Activated CD4-positive, alpha-beta memory T cell treated with anti-CD3 and anti-CD28 coated beads for 36 hours (primary cell): ENCODE measurements at places on chromosomes 12 and 14. TPM values are rescaled to one million over a fixed set of nuclear protein-coding genes. Genes with fewer than 3 reads are reported as not detected.
A peak's percentile ranks its signal among the peaks of the same experiment; 100 is the strongest.

Gene CRADD
- 10.4 TPM for total RNA-seq

Gene KRT6A
- not detected for total RNA-seq

Gene CLEC2B
- total RNA-seq, result 13.7 TPM

Gene GAS2L3
- total RNA-seq, result 3.6 TPM

Gene TAS2R31
- 1.1 TPM for total RNA-seq

GRCh38 chr12:105993766-105994555 lies 144.8 kb downstream of the NUAK1 start:
- H3K4me1 ChIP-seq, result no peaks in the 10 kb centered on the region
- DNase-seq, result no peak
- no peaks in the 10 kb centered on the region for H3K36me3 ChIP-seq
- no peak overlapping the region for H3K4me3 ChIP-seq

GRCh38 chr12:99984271-99985128 lies at the start of gene ANKS1B:
ANKS1B (minus strand) TSS chr12:99984936; CDS start chr12:99984237, 699 bp downstream.
- peak within 1 kb of the TSS; percentile 52 for H3K4me3 ChIP-seq
- no peak within 1 kb of the TSS for H3K27ac ChIP-seq
- peaks cover 7% of the 10 kb centered on the region for H3K4me1 ChIP-seq
- H3K36me3 ChIP-seq, result no peaks in the 10 kb centered on the region
- peaks cover 42% of the 10 kb centered on the region for H3K27me3 ChIP-seq
- peak; percentile 31 for DNase-seq

GRCh38 chr14:63504648-63505047 lies 38.5 kb downstream of the PPP2R5E start:
- no peaks in the 10 kb centered on the region for H3K27me3 ChIP-seq
- peaks cover 5% of the 10 kb centered on the region for H3K36me3 ChIP-seq
- DNase-seq, result no peak

DNA sequence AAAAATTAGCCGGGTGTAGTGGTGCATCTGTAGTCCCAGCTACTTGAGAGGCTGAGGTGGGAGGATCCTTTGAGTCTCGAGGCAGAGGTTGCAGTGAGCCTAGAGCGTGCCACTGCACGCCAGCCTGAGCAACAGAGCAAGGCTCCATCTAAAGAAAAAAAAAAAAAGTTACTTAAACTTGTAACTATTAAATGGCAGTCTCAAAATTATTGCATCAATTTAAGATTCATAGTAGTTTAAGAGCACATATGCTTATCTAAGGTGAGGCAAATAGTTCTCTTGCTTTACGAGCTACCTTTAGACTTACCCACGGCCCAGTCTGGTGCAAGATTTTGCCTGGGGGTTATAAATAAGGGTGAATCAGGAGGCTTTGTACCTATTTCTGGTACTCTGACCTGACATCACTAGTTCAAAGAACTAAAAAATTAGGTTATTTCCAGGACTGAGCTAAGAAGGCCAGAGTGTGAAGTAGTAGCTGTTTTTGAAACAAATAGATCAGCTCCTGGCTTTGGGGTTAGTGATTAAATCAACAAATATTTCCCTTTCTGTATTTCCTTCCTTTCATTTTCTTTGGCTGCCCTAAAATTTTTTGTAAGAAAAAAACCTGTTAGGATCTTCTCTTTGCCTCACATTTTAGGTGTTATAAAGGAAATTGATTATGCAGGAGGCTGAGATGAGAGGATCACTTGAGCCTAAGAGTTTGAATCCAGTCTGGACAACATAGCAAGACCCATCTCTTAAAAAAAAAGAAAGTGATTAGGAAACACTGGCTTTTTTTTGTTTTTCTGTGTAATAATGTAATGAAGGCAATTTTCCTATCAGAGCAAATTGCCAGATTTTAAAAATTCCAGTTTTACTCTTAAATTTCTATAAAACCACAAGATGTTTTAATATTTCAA lies 3.6 kb downstream of the MGAT2 start:
- peak overlapping the region; percentile 86 for H3K27ac ChIP-seq
- H3K4me3 ChIP-seq, result peak overlapping the region; percentile 96
- H3K4me1 ChIP-seq, result peaks cover 41% of the 10 kb centered on the region
- peaks cover 40% of the 10 kb centered on the region for H3K36me3 ChIP-seq
- no peaks in the 10 kb centered on the region for H3K27me3 ChIP-seq

GRCh38 chr12:12890543-12891079 lies 751 bp upstream of the GPRC5A start:
- peaks cover 41% of the 10 kb centered on the region for H3K27me3 ChIP-seq
- H3K4me3 ChIP-seq, result peak overlapping the region; percentile 68
- no peaks in the 10 kb centered on the region for H3K36me3 ChIP-seq
- peaks cover 10% of the 10 kb centered on the region for H3K4me1 ChIP-seq
- no peak overlapping the region for H3K27ac ChIP-seq

DNA sequence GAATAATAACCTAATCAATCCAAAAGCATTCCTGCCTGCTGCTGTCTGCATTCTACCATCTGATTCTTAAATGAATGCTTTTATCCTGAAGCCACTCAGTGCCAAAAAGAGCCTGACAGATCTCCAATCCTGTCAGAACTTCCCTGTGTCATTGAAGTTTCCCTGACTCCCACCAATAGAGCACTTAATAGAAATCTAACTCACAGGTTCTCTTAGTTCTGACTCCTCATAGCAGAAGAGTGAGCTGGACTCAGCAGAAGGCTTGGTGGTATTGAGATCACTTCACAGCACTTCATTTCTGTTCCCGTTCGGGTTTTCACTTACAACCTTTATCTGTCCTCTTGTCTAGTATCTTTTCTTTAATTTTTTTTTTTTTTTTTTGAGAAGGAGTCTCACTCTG lies 102.6 kb downstream of the OTOGL start:
- no peak for DNase-seq
- no peak overlapping the region for H3K4me3 ChIP-seq
- H3K36me3 ChIP-seq, result no peaks in the 10 kb centered on the region
- H3K27me3 ChIP-seq, result peaks cover 11% of the 10 kb centered on the region
- no peaks in the 10 kb centered on the region for H3K4me1 ChIP-seq

GRCh38 chr12:58408516-58408915 lies 467.1 kb downstream of the ATP23 start:
- no peak overlapping the region for H3K27ac ChIP-seq
- no peaks in the 10 kb centered on the region for H3K36me3 ChIP-seq
- no peak for DNase-seq
- H3K27me3 ChIP-seq, result peaks cover 3% of the 10 kb centered on the region
- no peak overlapping the region for H3K4me3 ChIP-seq
- no peaks in the 10 kb centered on the region for H3K4me1 ChIP-seq

DNA sequence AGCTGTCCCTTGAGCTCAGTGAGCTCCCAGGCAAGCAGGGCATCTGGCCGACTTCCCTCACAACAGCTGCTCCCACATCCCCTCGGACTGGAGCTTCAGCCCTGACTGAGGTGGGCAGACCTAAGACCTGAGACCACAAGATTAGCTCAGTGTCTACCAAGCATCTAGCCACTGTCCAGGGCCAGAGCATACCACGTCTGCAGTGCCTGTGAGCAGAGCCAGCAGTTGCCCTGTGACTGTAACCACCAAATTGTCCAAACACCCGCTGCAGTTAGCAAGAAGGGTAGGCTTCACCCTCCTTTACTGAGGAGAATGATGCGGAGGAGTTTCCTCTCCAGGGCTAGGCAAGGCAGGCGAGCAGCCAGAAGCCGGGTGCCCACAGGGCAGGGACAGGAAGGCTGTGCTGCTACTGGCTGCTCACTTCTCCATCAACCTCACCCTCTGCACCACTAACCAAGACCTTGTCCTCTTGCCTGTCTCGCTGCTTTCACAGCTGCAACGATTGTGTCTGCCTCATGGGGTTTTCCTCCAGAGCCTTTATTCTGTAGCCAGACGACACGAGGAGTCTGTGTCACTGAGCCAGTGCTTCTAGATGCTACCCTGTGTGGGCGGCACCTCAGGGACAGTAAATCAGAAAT lies 53.9 kb downstream of the ANAPC7 start:
- no peaks in the 10 kb centered on the region for H3K27me3 ChIP-seq
- peaks cover 42% of the 10 kb centered on the region for H3K36me3 ChIP-seq
- H3K4me3 ChIP-seq, result no peak overlapping the region

GRCh38 chr12:16588812-16589211 lies 17.1 kb downstream of the LMO3 start:
- H3K4me1 ChIP-seq, result no peaks in the 10 kb centered on the region
- no peak overlapping the region for H3K4me3 ChIP-seq
- no peaks in the 10 kb centered on the region for H3K27me3 ChIP-seq
- no peak for DNase-seq

GRCh38 chr14:53399057-53399456 lies 245.9 kb upstream of the DDHD1 start:
- DNase-seq, result no peak
- peaks cover 3% of the 10 kb centered on the region for H3K36me3 ChIP-seq
- no peaks in the 10 kb centered on the region for H3K4me1 ChIP-seq
- H3K27me3 ChIP-seq, result no peaks in the 10 kb centered on the region
- no peak overlapping the region for H3K4me3 ChIP-seq
- no peak overlapping the region for H3K27ac ChIP-seq

DNA sequence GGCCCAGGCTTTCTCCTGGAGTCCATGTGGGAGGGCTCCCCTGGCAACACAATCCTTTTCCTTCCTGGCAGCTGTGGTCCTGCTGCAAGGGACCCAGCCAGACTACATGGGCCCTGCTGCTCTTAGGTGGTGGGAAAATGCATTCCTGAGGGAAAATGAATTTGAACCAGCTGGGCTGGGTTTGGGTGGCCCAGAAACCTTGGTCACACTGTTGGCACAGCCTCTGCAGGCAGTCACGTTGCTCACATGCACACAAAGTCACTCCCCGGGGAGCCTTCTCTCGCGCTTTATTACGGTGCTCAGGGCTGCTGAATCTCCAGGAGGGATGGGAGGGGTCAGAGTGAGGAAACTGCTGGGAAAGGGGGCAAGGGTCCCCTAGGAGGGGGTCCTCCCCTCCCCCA lies 17.2 kb downstream of the PLEKHG3 start:
- H3K4me1 ChIP-seq, result peaks cover 94% of the 10 kb centered on the region
- H3K4me3 ChIP-seq, result no peak overlapping the region
- H3K27me3 ChIP-seq, result no peaks in the 10 kb centered on the region
- peak overlapping the region; percentile 82 for H3K27ac ChIP-seq

- DNase-seq, result peak; percentile 94
- peaks cover 52% of the 10 kb centered on the region for H3K36me3 ChIP-seq
- peak overlapping the region; percentile 98 for H3K4me3 ChIP-seq
These were observed 33.2 kb downstream of the WBP11 start for GRCh38 chr12:14769969-14770495.
